ENCODE measurements at places on chromosomes 6 and 20.

DNA sequence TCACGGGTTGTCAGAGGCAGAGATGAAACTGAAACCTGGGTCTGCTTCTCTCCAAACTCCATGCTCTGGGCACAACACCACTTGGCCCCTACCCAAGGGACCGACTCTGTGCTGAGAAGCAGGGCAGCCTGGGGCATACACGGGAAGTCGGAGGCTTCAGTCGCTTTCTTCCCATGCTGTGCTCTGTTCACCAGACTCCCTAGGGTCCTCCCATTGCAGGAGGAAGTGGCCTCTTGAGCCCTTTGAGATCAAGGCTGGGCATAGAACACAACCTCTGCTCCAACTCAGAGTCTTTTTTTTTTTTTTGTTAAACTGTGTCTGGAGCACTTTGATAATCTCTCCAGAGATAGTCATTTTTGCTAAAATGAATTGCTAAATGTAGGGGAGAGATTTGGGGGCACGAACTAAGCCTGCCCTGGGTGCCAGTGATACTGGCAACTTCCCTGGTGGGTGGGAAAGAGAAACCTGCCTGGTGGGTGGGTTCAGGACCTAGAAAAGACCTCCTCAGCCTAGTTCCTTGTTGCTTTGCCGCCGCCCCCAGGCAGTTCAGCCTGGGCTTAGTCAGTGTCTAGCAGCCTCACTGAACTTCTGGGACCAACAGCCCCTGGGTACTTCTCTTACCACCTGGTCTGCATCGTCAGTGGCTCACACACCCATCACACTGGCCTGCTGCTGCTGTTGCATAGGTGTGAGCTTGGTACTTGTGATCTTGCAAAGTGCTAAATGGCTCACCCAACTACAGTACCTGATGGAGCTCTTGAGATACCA lies 62.0 kb downstream of the PPP1R14C start:
- no peak for DNase-seq

DNA sequence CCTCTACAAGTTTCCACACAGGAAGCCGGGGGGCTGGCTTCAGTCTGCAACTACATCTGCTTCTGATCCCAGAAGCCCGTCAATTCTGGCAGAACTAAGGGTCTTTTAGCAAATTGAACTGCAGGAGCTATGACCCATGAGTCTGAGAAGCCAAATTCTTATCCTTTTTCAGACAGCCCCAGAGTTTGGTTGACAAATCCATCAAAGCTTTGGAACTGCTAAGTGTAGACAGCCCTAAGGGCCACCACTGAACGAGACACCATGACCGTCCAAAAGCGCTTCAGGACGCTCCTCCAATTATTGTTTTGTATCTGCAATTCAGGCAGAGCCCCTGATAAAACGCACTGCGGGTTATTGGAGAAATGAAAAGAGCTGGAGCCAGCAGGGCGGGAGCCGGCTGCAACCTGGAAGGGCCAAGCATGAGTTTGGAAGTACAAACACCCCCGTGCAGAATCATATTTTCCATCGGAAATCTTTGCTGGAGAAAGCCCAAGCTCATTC lies 67.1 kb downstream of the GNAS-AS1 start:
- DNase-seq, result no peak

DNA sequence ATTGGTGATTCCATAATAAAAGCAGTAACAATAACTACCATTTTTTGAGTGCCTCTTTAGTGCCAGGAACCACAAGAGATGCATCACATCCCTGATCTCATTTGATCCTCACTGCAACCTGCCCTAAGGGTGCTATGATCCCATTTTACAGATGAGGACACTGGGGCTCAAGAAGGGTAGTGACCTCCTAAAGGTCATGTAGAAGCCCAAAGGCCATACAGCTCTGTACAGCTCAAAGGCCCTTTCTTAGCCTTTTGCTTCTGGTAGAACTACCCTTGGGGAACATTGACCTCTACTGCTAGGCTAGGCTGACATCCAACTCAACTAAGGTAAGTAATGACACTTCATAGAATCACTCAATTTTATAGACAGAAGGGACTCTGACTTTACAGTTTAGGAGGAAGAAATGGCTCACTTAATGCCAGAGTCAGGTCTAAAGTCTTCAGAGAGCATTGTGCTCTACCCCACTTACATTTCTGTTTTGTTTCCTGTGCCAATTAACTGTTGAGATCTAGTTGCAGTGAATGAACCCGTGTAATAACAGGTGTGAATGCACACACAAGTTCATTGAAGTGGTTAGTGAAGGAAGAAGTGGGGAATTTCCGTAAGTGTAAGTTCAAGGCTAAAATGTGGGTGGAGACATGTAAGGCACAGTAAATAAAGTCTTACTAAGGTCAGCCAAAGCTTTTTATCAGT lies 10.7 kb downstream of the SLC9A8 start:
- no peak for DNase-seq

DNA sequence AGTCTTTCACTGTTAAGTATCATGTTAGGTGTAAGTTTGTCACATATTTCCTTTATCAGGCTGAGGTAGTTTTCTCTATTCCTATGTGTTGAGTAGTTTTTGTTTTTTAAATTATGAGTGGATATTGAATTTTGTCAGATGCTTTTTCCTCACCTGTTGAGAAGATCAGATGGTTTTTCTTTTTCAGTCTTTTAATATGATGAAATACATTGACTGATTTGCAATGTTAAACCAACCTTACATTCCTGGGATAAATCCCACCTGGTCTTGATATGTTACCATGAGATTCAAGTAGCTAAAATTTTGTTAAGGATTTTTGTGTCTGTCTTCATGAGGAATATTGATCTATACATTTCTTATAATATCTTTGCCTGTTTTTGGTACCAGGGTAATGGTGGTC lies 52.1 kb downstream of the FOXO3 start:
- DNase-seq, result no peak

- DNase-seq, result no peak
Observed at GRCh38 chr6:158834675-158835385, 15.7 kb upstream of the EZR start.

- no peak for DNase-seq
Observed at GRCh38 chr6:166989427-166990032, 9.7 kb upstream of the CEP43 start.

DNA sequence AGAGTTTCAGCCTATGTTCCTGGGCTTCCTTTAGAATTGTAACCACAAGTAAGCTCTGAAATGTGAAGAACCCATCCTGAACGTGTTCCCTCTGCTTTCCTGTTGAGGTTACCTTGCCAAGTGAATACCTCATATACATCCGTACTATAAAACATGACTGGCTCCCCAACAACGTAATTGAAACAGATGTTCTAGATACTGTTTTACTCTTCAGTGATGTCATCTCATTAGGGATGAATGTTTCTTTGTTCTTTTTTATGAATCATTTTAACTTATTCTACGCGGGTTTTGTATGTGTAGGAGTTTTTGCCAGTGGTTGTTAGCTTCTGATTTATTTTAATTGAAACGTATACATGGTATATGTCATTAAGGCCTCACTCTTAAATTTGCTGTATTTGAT lies 166.8 kb downstream of the SAMD5 start:
- no peak for DNase-seq

DNA sequence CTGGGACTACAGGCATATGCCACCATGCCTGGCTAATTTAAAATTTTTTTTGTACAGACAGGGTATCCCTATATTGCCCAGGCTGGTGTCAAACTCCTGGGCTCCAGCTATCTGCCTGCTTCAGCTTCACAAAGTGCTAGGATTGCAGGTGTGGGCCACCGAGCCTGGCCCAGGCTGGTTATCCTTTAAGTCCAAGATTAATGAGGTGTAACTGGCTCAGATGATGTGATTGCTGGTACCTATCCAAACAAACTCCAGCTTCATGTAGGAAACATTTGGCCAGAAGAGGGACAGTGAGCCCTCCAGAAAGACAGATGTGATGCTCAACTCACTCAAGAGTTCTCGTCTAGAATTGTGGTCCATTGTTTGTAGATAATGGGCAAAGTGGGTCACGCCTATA lies 9.2 kb upstream of the ZNF318 start:
- no peak for DNase-seq

DNA sequence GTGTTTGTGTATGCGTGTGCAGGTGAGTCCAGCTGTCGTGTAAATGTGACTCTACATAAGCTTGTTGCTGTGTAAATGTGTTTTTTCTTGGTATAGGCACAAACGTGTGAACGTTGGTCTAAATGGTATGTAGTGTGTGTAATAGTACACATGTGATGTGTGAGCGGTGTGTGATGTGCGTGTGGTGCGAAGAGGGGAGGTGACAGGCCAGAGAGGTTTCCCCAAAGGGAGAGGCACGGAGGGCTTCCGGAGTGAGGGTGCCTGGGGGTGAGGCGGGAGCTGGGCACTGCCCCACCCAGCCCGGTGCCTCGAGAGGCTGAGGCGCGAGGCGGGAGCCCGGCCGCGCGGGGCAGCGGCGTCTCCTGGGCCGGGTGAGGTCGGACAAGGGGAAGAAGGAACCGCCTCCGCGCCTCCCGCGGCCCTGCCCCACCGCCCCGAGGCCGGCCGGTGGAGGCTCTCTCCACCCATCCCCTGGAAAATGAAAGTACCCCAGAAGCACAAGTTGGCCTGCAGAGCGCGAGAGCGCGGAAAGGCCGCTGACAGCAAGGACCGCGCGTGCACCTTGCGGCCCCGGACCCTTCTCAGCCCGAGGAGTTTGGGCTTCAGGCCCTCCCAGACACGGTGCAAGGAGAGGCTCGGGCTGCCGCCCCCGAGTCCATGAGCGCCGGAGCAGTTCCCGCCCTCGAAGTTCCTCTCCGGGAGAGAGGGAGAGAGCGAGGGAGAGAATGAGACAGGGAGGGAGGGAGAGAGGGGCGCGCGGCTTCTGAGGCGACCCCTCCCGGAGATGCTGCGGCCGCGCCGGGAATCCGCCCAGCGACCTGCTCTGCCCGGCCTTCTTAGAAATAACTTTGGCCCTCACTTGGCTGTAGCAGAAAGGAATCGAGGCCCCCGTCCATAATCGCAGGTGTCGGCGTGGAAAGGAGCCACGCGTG lies 43.2 kb upstream of the OSTM1 start:
- DNase-seq, result no peak

GRCh38 chr6:5443491-5443890 lies 182.2 kb downstream of the FARS2 start:
- DNase-seq, result no peak

GRCh38 chr6:37511910-37512399 lies 12.3 kb upstream of the CCDC167 start:
- no peak for DNase-seq

DNA sequence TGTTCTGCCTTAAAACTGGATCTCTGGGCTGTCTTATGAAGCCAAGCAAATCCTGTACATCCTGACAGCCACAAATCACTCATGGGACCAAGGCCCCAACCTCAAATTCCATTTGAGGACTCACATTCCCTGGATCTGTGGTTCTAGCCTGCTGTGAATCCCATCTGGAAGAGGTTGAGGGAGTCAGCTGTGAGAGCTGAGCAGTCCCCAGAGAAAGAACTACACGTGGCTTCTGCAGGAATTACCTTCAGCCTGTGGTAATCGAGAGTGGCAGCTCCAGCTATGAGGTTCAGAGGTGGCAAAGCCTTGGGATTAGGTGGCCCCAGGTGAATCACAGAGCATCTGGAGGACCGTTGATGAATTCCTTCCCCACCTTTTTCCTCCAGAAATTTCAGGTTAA lies 245.2 kb downstream of the SLC24A3 start:
- DNase-seq, result no peak

- no peak for DNase-seq
Observed at GRCh38 chr20:15739035-15739434, 834.2 kb downstream of the KIF16B start.

GRCh38 chr6:15444881-15445280 lies 199.0 kb downstream of the JARID2 start:
- no peak for DNase-seq

DNA sequence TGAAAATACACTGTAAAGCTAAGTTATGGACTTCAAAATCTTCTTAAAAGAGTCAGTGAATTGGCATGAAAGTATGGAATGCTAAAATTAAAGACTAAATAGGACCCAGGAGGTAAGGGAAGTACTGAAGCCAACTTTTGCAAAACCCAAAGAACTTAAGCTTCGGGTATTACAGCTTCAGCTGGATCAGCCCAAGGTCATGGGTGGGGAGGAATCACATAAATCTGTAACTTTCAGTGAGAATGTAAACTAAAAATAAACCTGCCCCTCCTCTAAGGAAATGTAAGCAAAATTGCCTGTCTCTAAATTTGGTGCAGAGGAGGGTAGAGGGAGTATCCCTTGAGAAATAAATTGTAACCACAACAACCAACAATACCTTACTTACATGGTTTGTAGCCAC lies 4.4 kb upstream of the MUC21 start:
- no peak for DNase-seq

DNA sequence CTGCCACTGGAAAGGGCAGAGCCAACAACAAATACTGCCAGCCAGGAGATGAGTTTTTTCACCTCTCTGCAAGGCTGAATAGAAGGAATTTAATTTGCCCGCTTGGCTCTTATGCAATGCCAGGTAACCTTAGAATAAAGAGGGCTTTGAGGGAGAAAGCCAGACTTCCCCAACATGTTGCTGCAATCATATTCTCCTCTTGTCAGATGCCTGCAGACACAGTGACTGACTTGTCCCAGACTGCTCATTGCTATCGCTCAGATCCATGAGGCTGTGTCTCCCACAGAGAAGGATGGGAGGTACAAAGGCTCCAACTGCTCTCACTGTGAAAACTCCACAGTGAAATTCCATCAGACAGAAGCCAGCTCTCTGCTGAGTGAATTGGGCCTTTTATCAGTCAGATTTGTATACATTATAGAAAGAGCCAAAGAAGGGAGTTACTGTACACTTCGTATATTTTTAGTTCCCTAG lies 517.0 kb upstream of the ID4 start:
- DNase-seq, result no peak

DNA sequence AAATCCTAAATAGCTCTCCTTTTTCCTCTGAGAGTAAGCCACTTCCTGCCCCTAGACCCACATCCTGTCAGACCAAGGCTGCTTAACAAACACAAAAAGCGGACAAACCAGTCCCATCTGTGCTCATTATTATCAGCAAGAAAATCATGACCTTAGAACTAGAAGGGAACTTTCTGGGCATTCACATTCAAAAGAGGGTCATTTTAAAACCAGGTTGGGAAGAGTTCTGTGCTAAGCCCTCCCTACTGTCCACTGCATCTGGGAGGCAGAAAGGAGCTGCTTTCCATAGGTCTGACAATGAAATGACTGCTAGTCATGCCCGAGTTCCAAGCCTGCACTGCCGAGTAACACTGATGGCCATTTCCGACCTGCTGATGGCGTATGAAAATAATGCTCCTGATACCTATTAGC lies 15.4 kb downstream of the EZR start:
- DNase-seq, result no peak

- DNase-seq, result no peak
Observed at GRCh38 chr6:10425176-10425974, 10.5 kb upstream of the TFAP2A start.

- DNase-seq, result no peak
Observed at GRCh38 chr6:127686084-127686483, 109.1 kb downstream of the C6orf58 start.

- DNase-seq, result no peak
Observed at GRCh38 chr6:75149240-75149639, 56.6 kb downstream of the COL12A1 start.
